Activated CD4-positive, alpha-beta T cell treated with anti-CD3 and anti-CD28 coated beads for 24 hours (primary cell): ENCODE measurements at places on chromosomes 5 and 9.

GRCh38 chr9:135991771-135992170, 30.6 kb upstream of the UBAC1 start:
- no peak for DNase-seq

- DNase-seq = no peak
These were observed 390.3 kb downstream of the CAAP1 start for GRCh38 chr9:26502311-26502710.

- no peak for DNase-seq
These were observed 66.9 kb upstream of the SLIT3 start for GRCh38 chr5:169367861-169368260.

DNA sequence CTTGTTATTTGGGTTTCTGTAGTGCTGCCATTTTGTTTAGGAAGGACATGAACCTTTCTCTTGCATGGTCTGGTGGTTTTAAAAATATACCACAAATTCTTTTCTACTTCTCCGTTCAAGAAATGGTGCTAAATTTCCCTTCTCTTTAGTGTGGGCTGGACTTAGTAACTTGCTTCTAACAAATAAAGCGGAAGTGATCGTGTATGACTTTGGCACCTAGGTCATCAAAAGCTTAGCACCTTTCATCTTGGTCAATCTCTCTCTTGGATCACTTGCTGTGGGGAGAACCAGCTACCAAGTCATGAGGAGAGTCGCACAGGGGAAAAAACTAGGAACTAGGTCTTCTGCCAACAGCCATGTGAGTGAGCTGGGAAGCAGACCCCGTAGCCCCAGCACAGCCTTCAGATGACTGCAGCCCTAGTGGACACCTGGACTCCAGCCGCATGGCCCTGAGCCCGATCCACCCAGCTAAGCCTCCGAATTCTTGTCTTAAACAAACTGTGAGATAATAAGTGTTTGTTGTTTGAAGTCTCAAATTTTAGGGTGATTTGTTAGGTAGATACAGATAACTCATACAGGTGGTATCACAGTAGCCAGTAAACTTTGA, 87.7 kb upstream of the CKMT2 start:
- DNase-seq = no peak

DNA sequence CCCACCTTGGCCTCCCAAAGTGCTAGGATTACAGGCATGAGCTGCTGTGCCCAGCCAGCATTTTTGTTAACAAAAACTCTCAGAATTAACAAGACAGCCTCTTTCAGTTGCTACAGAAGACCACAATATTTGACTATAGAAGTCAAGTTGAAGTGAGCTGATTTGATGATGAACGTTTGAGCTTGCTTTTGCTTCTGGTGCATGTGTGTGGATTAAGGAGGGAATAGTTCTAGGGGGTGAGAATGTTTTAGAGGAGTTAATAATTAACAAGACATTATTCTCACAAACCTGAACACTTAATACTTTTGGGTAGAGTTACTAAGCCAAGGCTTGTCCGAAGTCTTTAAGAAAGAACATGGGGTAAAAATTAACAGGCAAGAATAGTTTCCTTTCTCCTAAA, 191.6 kb downstream of the TENT4A start:
- no peak for DNase-seq

GRCh38 chr5:87751824-87752223, 339.1 kb upstream of the CCNH start:
- no peak for DNase-seq

GRCh38 chr5:92518318-92518904, 1062.6 kb downstream of the NR2F1-AS1 start:
- no peak for DNase-seq

DNA sequence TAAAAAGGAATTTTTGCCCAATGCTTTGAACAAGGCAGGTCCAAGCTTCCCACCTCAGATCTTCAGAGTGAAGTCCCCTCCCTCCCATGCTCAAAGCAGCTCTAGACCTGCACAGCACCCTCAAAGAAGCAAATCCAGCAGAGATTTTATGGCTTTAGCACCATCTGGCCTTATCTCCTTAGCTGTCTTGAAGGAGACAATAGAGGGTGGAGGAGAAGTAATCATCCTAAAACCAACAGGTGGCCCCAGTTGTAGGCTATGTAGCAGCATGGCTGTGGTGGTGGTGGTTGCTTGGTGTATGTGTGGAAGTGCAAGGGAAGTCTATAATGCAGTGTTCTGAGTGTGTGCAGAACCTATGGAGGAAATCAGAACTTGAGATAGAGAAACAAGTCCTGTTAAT, 140.1 kb downstream of the GRIA1 start:
- DNase-seq = no peak

DNA sequence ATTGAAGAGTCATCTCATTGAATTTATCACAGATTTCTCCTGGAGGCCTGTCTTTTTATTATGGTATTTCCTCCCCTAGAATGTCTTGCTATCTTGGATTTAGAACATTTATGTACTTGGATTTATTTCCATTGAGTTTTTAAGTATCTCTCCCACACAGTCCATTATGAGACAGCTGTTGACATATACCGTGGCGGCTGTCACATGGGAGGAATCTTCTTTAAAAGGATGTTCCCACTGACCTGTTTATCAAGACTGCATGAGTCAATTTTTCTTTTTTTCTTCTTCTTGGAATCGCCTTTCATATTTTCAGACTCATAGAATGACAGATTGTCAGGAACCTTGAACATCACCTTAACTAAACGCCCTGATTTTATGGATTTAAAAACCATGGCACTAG, 2.9 kb upstream of the CAVIN4 start:
- no peak for DNase-seq

- no peak for DNase-seq
These were observed 182.5 kb downstream of the TMEM167A start for GRCh38 chr5:82894716-82895115.

DNA sequence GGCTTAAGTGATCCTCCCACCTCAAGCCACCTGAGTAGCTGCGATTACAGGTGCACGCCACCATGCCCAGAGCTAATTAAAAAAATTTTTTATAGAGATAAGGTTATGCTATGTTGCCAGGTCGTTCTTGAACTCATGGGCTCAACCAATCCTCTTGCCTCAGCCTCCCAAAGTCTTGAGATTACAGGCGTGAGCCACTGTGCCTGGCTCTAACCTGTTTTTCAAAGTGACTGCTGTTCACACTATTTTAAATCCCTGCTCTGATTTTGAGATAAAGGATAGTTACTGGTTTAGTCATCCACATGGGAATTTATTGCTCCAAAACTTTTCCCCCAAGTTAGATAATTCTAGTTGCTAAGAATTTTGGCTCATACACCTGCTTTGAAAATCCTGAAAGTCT, 48.2 kb upstream of the MTMR12 start:
- DNase-seq = no peak

GRCh38 chr5:55232985-55233928, at the start of gene CCNO:
Gene CCNO, minus strand, starts transcription at chr5:55233608. Its CDS starts 85 bp downstream, at chr5:55233523.
- peak; percentile 57 for DNase-seq

DNA sequence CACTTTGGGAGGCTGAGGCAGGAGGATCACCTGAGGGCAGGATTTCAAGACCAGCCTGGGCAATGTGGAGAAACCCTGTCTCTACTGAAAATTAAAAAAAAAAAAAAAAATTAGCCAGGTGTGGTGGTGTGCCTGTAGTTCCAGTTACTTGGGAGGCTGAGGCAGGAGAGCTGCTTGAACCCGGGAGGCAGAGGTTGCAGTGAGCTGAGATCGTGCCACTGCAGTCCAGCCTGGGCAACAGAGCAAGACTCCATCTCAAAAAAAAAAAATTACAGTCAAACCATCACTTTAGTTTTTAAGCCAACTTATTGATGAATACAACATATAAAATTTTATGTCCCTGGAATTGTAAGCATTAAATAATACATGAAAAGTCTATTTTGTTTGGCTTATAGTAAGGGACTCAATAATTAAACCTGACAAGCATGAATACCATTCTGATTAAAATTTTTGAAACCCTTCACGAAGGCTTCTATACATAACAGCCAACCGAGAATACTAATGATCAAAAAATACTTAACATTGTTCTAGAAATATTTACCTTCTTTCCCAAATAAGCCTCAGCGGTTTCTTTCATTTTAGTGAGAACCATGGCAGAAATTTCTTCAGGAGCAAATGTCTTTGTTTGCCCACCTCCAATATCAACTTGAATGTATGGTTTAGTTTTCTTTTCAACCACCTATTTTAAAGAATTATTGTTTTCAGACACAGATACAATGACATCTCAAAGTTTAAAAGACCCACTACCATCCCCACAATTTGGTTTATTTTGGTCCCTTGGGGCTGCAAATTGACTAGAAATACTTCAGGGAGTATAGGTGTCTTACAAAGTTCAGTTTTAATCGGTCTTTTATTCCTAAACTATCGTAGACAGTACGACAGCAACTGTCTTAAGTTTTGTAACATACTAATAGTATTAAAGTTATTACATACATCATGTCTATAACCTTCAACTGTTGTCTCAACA, 1.2 kb downstream of the HSPA5 start:
- no peak for DNase-seq

DNA sequence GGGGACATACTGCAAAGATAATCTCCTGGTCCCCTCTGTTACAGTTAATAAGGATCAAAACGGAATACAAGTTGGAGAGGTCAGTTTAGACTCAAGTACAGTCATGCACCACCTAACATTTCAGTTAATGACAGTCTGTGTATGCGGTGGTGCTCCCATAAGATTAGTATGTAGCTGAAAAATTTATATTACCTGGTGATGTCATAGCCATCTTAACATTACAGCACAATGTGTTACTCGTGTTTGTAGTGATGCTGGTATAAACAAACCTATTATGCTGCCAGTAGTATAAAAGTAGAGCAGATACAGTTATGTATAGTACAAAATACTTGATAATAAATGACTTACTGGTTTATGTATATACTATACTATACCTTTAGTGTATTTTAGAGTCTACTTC, 207.9 kb downstream of the GDNF start:
- no peak for DNase-seq

DNA sequence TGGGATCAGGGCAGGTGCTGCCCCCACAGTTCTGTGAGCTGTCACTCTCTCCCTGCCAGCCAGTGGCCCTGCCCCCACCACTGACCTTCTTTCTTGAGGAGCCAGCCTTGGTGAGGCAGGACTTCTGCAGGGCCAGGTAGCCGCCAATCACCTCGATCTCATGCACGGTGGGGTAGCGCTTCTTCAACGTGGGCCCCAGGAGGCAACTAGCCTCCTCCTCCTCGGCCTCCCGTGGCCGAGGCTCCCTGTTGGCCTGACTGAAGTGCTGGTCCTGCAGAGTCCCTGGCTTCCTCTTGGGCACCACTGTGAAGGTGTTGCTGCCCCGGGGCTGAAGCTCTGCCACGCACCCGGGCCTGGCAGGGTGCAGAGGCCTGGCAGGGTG, 1.6 kb downstream of the TPRN start:
- no peak for DNase-seq

GRCh38 chr9:80797101-80797829, 892.1 kb downstream of the TLE1 start:
- no peak for DNase-seq

- DNase-seq = no peak
These were observed 14.9 kb upstream of the HRH2 start for GRCh38 chr5:175642998-175643397.

DNA sequence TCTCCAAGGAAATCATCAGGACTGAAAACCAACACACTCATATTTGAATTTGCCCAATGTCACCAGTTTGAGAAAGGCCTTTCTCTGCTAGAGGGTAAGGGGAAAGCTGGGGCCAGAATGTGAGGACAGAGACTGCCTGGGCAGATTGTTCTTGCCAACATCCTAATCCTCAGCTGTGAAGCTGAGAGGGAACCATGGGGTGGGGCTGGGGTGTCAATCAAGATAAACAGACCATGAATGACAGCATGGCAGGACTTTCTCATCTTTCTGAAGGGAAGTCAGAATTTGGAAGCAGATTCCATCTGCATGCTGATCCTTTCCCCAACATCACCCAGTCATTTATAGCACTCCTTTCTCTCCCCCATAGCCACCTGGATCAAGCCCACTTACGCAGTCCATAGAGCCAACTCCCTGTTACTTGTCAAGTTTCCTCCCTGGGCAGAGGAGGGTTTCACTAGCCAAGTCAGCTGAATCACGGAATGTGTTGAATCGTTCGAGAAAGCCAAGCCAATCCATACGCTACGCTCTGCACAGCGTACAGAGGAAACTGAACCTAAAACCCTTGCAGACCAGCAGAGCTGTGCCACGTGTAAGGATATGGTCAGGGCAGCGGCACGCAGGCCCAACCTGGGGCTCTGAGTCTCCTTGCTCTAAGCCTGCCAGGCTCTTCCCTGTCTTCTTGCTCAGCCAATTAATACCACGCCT, 14.9 kb downstream of the GLDC start:
- DNase-seq = no peak

DNA sequence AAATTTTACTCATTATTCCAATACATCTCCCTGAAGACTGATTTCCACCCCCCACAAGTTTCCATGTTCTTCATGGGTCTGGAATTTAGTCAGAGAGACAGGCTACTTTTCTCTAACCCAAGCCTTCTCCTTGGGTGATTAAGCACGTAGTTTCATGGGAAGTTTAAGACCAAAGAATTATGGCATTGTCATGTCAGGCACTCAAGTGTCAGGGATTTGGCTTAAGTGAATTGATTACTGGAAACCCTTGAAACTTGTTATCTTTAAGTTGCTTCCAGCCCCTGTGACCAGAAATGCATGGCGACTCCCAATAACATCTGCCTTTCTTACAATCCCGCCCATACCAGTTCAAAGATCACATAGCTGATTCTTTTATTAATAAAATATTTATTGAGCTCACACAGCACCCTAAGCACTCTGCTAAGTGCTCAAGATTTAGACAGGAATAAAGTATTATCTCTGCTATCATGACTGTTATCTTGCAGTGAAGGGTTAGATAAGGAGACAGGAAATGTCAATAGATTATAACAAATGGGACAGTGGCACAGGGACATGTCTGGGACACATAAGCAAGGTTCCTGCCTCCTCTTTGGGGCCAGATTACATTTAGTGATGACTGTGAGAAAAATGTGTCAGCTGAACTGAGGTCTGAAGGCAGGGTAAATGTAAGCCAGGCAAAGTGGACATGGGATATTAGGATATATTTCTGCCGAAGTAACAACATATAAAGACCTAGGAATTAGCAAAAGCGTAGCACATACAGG, 241.2 kb upstream of the TNC start:
- DNase-seq = no peak

- DNase-seq = no peak
These were observed 984.5 kb upstream of the CDH18 start for GRCh38 chr5:20972419-20972925.

DNA sequence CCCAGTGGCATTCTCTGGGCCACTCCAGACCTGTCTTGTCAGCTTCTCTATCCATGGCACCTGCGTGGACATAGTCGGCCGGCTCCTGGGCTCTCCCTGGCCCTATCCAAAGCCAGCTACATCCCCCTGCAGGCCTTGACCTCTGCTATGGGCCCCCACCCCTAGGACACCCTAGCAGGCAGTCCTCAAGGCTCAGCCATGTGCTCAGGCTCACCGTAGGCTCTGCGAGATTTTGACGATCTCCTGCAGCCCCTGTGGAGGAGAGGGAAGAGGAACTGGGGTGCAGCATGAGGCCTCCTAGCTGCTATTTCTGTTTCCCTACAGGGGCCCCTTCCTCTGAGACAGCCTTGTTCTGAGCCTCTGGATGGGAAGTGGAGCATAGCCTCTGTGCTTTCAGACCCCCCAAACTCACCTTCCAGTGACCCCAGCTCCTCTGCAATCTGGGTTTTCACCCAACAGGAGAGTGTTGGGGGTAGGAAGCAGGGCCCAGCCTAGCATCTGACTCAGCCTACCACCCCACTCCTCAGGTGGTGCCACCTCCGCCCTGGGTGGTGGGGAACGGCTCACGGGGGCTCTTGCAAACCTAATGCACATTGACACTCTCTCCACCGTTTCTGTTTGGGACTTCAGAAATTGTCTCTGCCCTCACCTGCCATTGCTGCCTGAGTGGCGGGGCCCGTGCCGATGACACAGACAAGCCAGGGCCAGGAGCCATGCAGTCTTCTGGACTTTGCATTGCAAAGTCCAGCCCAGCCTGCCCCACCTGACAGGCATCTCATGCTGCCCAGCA, 36.7 kb downstream of the HRH2 start:
- no peak for DNase-seq
